ENCODE measurements at places on chromosomes 5 and 9.

DNA sequence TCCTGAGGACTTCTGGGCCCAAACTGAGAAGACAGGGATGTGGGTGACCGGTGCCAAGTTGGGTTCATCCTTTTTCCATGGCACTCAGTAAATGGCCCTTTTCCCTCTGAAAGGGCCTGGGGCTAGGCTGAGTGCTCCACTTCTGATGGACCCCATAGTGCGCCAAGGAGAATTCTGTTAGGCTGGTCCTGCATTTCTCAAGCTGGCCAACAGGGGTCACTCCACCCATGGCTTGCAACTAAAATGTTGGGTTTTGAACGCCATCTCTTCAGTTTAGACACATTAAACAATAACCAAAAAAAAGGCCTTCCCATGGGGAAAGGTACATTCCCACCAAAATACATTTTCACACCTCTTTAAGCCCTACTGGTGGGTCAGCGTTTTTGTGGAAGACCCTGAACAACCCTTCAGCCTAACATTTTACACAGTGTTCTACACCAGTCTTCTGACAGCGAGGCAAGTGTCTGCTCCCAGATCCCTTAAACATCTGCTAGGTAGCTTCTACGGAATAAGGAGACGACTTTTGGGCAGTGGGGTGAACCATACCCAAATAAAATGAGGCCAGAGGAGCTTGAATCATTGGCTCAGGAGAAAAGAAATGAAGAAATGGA, 27.3 kb downstream of the CNTFR start:
- no peak for DNase-seq

GRCh38 chr5:155250596-155250995, 237.0 kb downstream of the KIF4B start:
- DNase-seq: no peak

DNA sequence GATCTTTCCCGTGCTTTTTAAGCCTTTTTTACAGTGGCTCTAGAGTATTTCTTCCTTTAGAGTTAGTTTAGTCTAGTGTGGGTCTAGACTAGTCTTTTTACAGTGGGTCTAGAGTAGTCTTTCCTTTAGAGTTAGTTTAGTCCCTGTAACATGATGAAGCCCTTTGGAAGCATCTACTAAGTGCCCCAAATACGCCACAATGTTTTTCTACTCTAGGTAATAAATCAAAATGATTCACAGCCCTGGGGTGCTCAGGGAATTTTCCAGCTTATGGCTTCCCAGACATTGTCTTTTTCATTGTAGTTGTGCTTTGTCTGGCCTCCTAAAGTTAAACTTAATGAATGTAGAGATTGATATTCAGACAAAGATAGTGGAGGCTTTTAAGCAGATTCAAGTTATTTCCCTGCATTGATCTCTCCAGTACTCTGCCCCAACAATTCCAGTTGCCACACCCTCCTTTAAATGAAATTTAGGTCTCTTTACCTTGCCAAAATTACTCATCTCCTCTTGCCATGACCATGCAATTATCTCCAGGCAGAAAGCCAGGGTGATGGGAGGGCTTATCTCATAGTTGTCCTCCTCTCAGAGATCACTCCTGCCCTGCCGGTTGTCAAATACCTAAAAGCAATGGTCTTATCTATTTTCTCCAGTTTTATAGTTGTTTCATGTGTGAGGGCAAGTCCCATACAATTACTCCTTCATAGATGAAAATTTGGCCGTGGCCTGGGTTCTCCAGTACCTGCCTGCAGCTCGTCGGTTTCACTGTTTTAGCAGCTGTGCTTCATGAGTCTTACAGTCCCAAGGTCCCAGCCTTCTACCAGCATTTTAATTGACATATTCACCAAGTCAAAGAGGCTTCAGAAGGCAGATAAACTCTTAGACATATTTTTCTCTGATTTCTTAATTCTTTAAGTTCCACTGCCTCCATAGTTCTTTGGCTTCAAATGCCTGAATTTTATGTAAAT, 794.0 kb upstream of the COX7C start:
- no peak for DNase-seq

DNA sequence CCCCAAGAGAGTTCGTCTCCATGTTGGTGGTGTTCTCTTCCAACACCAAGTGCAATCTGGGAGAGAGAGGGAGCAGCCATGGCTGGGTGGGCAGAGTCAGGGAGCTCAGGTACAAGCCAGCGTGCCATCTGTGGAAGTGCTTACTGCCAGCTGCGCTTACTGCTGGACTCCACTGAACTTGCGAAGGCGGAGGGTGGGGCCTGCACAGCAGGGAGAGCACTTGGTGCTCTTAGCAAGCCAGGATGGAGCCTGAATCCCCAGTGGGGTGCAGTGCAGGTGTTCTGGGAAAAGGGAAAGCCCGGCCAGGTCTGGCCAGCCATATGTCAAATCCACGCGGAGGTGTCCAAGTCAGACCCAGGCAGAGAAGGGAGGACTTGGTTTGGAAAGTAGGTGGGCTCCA, 142.0 kb downstream of the FANCC start:
- DNase-seq: no peak

- DNase-seq: no peak
Observed at GRCh38 chr5:115749016-115749415, 67.4 kb downstream of the CDO1 start.

DNA sequence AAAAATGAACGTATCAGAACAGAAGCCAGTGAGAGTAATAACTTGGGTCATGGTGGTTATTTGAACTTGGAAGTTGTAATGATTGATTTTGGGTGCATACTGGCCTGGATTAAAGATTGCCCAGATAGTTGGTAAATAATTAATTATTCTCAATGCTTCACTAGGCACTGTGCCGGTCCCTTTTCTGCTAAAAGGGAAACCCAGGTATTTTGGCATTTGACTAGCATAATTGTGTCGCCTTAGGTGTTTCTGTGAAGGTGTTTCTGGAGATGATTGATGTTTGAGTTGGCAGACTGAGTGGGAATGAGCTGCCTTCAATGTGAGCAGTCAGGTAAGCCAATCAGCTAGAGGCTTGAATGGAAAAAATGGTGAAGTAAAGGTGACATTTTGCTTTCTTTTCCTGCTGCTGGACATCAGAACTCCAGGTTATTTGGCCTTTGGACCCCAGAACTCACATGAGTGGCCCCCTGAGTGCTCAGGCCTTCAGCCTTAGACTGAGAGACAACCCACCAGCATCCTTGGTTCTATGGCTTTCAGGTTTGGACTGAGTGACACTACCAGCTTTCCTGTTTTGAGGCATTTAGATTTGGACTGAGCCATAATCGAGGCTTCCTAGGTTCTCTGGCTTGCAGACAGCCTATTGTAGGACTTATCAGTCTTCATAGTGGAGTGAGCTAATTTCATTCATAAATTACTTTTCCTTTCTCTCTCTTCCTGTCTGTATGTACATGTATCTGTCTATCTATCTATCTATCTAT, 120.7 kb upstream of the PAPPA start:
- DNase-seq: no peak

DNA sequence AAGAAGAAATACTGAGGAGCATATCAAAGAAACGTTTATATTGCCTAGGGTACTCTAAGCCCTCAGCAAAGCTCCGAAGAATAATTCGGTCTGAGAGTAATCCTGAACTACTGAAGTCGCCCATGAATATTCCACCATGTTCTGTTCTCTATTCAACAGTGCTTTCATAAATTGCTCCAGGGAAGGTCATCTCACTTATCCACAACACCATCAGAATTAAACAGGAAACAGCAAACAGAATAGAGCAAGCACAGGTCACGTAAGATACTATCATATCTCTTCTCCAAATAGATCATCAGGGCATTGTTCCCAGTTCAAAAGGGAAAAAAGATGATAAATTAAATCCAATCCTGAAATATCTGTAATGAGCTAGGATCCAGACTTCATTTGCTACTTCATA, 325.6 kb downstream of the DEPDC1B start:
- no peak for DNase-seq

DNA sequence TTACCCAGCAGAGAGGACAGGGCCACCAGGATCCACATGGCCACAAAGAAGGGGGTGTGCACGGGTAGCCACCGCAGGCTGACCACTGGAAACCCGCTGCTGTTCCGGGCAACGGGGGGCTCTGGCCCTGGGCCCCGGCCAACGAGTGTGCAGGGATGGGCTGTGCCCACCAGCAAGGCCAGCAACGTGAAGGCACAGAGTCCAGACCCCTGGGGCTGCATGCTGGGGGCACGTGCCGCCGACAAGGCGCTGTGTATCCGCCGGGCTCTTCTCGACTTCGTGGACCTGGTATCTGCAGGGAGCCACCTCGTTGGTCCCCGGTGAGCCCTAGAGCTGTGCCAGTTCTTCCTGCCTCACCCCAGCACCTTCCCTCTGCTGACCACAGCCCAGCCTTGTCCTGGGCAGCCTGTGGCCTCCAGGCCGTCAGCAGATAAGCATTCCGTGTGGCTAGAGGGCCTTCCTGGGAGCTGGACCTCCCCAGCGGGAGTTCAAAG, 42.2 kb upstream of the CEP72 start:
- DNase-seq: no peak

DNA sequence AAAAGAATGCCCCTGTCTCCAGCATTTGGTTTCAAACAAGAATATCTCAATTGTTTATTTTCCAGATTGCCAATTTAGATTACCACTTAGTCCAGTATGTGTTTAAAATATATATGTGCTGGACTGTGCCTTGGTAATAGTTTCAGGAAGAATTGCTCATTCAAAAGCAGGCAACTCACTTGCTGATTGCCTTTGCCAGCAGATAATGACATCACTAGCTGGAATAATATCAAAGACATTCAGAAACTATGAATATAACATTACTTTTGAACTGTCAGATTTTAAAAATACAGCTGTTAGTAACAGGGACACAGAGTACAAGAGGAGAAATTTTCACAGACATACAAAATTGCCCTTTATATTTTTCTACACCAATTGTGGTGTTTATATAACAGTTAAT, 96.0 kb upstream of the ITGA2 start:
- DNase-seq: no peak

DNA sequence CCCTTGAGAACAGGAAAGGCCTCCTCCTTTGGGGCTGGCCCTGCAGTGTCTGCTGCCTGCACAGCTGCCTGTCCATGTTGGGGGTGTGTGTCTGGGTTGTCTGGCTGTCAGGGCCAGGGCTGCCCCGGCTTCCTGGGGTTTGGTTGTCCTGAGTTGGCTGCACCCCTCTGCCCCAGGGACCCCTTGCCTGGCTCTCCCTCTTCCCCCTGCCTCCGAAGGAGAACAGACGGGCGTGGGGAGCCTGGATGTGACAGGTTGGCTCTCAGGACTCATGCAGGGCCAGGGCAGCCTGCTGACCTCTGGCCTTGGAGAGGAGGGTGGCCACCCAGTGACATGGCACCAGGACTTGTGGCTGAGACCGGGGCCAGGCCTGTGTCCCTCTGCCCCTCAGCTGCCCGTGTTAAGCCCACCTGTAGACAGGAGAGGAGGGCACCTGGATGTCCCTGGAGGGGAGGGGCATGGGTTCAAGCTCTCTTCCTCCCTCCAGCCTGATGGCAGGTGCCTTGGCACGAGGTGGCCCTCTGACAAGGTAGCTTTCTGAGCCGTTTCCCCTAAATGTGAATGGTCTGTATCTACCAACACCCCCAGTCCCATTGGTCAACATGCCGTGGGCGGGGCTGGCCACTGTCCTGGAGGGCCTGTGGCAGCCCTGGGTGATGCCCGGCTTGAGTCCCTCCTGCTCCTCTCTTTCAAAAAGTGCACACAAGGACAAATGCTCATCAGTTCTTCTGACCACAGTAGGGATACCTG, 34.9 kb downstream of the WNK2 start:
- no peak for DNase-seq

- no peak for DNase-seq
Observed at GRCh38 chr9:115033800-115034199, 84.2 kb downstream of the TNC start.

DNA sequence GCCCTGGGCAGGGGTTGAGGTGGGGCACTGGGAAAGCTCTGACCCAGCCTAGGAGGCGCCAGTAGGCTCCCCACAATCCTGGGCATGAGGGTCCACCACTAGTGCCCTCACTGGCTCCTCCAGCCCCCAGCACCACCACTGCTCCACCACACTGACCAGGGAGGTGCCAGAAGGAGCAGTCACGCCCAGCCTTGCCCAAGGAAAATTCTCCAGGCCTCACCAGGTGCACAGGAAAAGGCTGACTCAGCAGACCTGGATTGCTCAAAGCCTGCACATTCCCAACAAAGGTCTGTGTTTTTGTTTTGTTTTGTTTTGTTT, 62.9 kb downstream of the ZNF354C start:
- no peak for DNase-seq

DNA sequence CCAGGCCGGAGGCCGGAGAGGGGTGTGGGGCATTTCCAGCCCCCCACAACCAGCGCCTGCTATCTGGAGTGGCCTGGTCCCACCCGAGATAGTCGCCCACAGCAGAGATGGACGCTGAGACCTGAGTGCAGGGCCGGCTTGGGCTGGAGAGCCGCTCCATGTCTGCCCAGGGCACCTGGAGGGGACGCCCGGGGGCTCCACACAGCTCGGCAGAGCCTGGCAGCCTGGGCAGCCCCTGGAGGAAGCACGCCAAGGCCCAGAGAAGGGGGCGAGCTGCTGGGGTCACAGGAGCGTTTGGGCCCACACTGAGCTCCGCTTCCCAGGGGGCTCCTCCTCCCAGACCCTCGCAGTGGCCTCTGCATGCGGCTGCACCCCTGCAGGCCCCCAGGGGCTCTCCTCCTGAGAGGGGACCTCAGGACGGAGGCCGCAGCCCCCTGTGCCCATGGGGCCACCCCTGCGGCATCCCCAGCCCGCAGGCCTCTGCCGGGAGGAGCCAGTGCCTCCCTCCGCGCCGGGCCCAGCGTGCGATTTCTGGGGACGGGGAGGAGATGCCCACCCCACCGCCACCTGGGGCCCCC, 42.2 kb upstream of the EGFL7 start:
- DNase-seq: no peak

GRCh38 chr9:136092741-136093140, 2.3 kb downstream of the NACC2 start:
- DNase-seq: no peak

DNA sequence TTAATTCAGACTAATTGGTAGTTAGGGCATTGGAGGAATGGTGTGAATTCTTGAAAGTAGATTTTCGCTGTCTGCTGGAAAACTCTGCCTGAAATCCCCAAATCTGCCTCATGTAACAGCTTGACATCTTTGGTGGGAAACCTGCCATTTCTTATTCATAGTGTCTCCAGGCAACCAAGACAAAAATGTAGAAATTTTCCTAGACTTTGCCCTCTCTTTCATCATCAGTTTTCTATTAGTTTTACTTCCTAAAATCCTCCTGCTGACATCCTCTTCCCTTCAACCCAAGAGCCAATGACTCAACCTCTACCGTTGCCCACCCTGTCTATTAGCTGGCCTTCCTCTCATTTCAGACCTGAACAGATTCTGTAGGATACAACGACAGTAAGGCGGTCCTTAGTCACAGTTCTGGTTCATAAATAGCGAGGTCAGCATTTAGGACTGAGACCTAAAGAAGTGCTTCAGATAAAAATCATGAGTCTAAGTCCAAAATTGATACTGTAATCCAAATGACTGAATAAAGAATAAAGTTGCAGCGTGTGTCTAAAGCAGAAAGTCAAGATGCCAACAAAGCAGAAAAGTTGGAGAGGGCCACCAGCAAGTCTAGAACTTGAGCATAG, 133.9 kb downstream of the MUSK start:
- no peak for DNase-seq

DNA sequence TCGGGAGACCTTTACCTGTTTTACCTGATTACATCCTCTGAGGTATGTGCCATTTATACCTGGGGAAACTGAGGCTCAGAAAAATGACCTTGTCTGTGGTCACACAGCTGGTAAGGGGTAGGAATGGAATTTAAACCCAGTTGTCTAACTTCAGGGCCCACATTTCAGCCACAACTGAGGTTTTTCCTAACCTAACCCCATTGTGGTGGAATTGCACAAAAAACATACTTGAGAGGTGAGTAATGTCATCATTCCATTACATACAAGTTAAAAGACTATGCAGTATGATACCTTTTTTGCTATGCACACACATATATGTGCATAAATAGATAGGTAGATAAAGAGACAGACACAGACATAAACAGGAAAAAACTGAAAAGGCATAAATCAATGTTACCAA, 14.1 kb downstream of the FGF1 start:
- DNase-seq: no peak

All from activated CD4-positive, alpha-beta T cell treated with anti-CD3 and anti-CD28 coated beads for 1 hour (primary cell).